ENCODE measurements at places on chromosomes 13 and 19.
A peak's percentile ranks its signal among the peaks of the same experiment; 100 is the strongest.

GRCh38 chr13:48069573-48069972 lies 25.3 kb downstream of the MED4 start:
- DNase-seq = no peak

DNA sequence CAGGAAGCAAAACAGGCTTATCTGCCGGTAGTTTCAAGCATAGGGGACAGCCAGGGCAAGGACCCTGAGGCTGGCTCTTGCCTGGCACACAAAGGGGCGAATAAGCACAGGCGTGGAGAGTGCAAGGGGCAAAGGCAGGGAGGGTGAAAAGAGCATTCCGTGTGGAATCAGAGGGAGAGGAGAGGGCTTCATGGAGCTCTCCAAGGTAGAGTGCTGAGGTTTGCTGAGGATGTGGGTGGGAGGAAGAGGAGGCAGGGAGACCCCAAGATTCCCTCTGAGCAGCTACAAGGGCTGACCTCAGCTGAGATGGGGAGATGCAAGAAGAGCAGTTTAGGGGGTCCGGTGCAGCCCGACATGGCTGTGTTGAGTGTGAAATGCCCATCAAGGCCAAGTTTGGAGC lies 36.5 kb upstream of the ZNRF4 start:
- DNase-seq = no peak

DNA sequence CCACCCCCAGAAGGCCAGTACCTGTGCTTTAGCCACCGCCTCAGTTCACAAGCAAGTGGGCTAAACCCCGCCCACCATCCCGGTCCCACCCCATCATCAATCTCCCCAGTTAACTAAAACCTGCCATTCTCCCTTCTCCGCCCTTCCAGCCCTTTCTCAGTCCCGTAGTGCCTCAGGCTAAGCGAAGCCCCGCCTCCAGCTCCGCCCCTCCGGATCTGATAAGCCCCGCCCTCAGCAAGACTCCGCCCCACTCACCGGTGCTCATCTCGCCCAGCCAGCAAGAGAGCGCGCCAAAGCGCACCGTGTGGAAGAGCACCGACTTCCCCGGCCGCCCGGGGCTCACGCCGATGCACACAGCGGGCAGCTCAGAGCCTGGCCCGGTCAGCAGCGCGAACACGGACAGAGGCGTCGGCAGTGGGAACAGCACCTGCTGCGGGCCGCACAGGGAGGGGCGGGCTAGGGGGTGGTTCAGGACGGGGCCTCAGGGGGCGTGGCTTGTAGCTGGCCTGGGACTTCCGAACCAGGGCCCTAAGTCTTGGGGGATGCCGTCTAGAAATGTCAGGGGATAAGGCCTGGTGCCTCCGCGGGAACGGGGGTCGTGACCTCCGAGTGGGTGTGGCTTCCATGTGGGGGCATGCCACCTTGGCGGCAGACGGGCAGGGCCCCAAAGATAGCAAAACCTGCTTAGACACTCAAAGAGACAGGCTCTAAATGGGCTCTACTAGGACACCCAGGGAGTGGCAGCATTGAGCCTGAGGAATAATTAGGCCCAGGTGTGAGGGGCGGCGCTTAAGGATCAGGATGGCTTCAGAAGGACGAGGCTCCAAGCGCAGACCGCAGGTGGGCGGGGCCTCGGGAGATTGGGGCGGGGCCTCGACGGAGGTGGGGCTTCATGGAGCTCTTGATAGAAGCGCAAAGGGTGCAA lies 21.4 kb downstream of the MAP4K1 start:
- peak; percentile 3 for DNase-seq

GRCh38 chr13:29964181-29964845 lies 113.9 kb upstream of the UBL3 start:
- no peak for DNase-seq

DNA sequence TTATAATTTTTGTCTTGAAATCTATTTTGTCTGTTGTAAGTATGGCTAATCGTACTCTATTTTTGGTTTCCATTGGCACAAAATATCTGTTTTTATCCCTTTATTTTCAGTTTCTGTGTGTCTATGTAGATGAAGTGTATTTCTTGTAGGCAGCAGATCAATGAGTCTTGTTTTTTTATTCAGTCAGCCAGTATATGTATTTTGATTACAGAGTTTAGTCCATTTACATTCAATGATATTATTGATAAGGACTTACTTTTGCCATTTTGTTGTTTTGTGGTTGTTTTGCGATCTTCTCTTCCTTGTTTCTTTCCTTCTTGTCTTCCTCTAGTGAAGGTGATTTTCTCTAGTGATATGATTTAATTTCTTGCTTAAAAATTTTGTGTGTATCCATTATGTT lies 336.3 kb upstream of the SPRY2 start:
- no peak for DNase-seq

GRCh38 chr13:30870049-30870884 lies 35.8 kb upstream of the MEDAG start:
- DNase-seq = no peak

- DNase-seq = no peak
Measured at GRCh38 chr19:41755328-41755913, at the start of gene CEACAM6. Gene CEACAM6 (plus strand): TSS chr19:41755530. CDS start chr19:41755639, 109 bp downstream.

DNA sequence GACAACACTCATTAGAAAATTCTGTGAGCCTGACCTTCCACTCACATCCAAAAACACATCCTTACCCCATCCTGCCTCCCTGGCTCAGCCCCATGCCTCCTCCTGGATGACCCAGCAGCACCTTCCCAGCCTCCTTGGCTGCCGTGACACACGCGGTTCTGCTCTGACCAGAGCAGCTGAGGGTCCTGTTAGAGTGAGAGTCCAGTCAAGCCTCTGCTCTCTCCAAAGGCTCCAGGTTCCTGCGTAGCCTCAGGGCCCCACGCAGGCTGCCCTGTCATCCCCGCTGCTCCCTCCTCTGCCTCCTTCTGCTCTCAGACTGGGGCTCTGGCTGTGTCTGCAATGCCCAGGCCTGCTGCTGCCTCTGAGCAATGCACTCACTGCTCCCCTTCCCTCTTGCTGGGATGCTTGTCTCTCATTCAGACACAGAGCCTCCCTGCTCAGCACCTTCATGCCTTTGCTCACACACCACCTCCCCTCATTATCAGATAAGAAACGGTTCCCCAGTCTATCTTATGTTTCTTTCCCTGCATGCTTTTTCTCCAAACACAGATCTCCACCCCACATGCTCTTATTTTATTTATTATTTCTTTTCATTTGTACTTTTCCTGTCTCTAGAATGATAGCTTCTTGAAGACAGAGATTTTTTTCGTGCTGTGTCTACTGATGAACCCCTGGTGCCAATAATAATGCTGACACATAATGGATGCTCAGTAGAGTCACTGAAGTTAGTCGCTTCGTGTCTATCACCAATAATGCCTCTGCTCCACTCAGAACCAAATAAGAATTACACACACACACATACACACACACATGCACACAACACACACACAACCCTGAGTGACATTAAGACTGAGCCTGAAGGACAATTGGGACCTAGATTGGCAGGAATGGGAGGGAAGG lies 10.2 kb upstream of the SIGLEC6 start:
- no peak for DNase-seq

GRCh38 chr13:63607153-63607552 lies 2191.5 kb upstream of the PCDH20 start:
- DNase-seq = no peak

DNA sequence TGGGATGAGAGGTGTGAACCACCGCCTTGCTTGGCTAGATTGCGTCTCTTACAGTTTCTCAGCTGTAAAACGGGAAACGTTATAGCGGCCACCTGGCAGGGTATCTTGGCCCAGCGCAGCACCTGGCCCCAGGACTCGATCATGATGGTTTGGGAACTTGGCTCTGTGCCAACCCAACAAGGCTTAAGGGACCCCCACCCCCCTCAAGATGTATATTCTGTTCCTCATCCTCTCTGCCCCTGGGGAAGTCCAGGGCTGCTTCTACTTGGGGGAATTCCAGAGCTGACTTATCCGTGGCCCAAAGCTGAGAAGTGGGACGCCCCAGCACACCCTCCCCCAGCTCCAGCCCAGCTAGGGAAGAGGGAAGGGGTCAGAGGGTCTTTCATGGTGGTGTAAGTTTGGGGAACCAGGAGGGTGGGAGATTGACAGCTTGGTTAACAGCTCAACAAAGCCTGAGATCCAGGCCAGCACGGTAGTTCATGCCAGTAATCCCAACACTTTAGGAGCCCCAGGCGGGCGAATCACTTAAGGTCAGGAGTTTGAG lies 695 bp downstream of the ICAM1 start:
- DNase-seq = no peak

DNA sequence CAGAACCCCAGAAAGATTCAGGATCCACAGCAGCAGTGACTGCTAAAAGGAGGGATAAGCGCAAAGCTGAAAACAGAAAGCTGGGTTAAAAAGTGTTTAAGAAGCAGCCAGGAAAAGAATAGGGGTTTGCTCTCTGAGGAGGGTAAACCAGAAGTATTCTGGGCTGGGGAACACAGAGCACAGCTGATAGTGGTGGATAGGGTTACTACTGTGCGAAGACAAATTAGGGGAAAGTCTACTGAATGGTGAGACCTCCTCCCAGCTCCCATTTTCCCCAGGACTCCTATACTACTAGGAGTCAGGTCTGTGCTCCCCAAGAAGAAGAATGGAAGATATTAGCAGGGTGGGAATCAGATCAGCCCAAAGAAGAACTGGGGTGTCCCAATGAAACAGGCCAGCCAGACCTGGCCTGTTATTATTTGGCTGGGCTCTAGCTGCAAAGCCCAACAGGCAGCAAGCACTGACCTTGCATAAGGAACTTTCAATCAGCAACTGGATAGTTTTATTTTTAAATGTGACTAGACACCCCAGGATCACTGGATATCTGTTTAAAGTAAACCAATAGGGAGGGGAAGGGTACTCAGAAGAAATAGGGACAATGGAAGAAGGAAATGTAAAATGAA lies 43.5 kb upstream of the SERTM1 start:
- no peak for DNase-seq

DNA sequence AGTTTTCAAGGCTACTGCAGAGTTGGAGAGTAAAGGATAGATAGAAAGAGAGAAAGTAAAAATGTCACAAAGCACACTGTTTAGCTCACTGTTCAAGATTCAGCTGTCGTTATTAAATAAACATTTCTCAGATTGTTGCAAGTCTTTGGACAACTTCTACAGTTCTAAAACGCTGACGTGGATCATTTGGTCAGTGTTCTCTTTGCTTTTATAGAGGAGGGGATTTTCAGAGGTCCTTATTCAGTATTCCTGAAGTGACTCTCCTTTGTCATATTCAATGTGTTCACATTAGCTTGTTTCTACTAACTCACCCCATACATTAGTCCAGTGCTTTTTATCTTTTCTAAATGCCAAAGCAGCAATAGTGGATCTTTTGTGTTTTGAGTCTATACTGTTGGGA lies 154.7 kb upstream of the ARGLU1 start:
- no peak for DNase-seq

DNA sequence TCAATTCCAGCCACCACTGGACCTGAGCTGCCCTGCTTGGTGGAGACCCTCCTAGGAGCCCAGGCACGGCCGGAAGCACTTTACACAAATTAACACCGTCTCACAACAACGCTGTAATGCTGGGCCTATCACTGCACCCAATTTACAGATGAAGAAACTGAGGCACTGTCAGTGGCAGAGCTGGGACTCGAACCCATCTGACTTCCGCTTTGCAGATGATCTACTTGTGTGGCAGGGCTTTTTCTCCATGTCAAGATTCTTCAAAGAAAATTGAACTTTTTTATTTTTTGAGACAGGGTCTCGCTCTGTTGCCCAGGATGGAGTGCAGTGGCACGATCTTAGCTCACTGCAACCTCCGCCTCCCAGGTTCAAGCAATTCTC lies 33.8 kb downstream of the ZFR2 start:
- DNase-seq = no peak

GRCh38 chr13:26923824-26924605 lies 163.4 kb upstream of the GPR12 start:
- DNase-seq = no peak

- peak; percentile 90 for DNase-seq
Measured at GRCh38 chr19:7197119-7197759, 97.0 kb downstream of the INSR start.

GRCh38 chr13:46137627-46138317 lies 32.9 kb upstream of the CPB2 start:
- DNase-seq = no peak

DNA sequence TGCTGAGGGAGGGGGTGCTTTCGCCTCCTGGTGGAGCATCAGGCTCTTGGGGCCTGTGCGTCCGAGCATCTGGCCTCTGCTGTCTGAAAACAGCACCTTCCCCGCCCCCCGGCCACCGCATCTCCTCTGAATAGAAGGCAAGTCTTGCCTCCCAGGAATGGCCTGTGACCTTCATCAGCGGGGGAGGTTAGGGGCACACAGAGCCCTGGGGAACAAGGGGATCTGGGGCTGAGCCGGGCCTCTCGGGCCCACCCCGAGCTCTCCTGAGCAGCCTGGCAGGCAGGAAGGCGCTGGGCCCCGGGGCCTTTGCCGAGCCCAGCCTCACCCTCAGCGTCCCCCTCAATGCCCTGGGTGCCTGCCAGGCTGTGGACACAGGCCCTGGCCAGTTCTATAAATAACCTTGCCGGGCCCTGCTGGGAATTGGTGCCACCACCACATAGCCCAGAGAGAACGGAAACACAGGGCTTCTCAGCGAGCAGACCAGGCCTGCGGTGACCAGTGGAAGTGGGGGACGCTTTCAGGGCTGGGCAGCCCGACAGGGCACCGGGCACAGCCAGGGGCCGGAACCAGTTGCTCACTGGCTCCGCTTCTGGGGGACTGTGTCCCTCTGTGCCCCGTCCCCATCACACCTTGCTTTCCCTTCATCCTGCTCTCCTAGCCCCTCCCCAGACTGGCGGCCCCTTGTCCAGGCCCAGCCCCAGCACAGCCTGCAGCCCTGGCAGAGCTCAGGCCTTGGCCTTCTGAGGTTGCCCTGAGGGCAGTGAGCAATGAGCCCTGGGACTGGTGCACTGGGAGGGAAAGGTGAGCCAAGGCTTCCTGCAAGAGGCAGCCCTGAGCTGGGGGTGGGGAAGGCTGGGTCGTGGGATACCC lies 9.5 kb downstream of the STK11 start:
- no peak for DNase-seq

- no peak for DNase-seq
Measured at GRCh38 chr19:48203222-48203793, 32.8 kb downstream of the ZSWIM9 start.

GRCh38 chr13:112679932-112680677 lies 9.7 kb upstream of the ATP11A start:
- DNase-seq = no peak

- no peak for DNase-seq
Measured at GRCh38 chr13:44768239-44768638, 192.1 kb upstream of the TSC22D1 start.

DNA sequence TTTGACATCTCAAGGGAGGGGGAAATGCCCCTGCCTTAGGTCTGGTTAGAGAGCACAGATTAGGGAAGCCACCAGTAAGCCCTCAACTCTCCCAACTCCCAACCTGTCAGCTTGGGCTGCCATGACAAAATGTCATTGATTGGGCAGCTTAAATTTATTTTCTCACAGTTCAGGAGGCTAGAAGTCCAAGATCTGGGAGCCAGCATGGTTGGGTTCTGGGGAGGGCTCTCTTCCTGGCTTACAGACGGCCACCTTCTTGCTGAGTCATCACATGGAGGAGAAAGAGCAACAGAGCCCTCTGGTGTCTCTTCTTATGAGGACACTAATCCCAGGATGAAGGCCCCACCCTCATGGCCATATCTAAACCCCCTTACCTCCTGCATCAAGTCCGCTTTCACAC lies 24.2 kb downstream of the C19orf12 start:
- peak; percentile 50 for DNase-seq

GRCh38 chr13:43294412-43294811 lies 271.0 kb downstream of the DNAJC15 start:
- DNase-seq = no peak
